H9 (cell line): ENCODE measurements at places on chromosomes 6 and 20. TPM values are rescaled to one million over a fixed set of nuclear protein-coding genes. Genes with fewer than 3 reads are reported as not detected.

DNA sequence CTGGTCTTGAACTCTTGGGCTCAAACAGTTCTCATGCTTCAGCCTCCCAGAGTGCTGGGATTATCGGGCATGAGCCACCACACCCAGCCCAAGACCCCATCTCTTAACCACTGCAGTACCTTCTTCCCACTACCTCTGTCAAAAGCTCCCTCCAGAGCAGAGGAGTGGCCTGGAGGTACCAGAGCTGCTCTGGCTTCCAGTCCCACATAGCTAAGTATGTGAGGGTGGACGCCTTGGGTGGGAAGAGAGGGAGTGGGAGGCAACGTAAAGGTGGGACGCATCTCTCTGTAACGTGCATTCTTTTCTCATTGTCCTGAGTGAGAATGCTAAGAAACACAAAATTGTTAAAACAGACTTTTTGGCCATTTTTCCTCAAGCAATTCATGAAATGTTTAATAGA, 24.5 kb downstream of the TM9SF4 start:
- no peaks in the 10 kb centered on the region for H3K27me3 ChIP-seq
- no peak for DNase-seq
- no peak overlapping the region for H3K27ac ChIP-seq
- H3K4me3 ChIP-seq = no peak overlapping the region
- H3K4me1 ChIP-seq = no peaks in the 10 kb centered on the region

Gene NOX3
- not detected in 2 replicates for total RNA-seq

DNA sequence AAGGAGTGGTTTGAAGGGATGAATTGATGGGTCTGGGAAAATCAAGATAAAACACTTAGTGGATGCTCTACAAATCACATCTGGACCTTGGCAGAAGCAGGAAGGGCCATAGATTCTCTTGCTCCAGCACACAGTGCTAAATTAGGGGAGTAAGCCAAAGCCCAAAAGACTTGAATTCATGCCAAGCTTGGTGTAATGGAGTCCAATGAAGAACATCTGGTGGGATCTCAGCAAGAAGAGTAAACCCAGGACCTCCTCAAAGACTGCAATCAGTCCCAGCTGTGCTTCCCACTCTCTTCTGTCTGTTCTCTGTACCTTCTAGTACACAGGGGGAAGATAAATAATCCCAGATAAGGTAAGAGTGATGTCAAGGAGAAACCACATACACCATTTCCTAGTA, 683.4 kb downstream of the RNF144B start:
- DNase-seq = no peak

GRCh38 chr6:170091000-170091638, 199.8 kb downstream of the DLL1 start:
- H3K27me3 ChIP-seq = no peaks in the 10 kb centered on the region
- no peaks in the 10 kb centered on the region for H3K4me1 ChIP-seq

Gene ANKRD66
- not detected in 2 replicates for total RNA-seq

GRCh38 chr6:25016014-25016720, 80.4 kb upstream of the RIPOR2 start:
- no peaks in the 10 kb centered on the region for H3K36me3 ChIP-seq
- H3K27me3 ChIP-seq = no peaks in the 10 kb centered on the region
- no peak for DNase-seq
